Stimulated activated naive CD4-positive, alpha-beta T cell treated with Interleukin-2 at 50 U/mL for 16 hours (primary cell): ENCODE measurements at places on chromosomes 5 and 9.

DNA sequence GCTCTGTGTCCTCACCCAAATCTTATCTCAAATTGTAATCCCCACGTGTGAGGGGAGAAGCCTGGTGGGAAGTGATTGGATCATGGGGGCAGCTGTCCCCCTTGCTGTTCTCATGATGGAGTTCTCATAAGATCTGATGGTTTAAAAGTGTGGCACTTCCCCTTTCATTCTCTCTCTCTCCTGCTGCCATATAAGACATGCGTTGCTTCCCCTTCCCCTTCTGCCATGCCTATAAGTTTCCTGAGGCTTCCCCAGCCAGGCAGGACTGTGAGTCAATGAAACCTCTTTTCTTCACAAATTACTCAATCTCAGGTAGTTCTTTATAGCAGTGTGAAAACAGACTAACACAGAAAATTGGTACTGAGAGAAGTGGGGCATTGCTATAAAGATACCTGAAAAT lies 107.7 kb downstream of the DMAC1 start:
- DNase-seq = no peak

- no peak for DNase-seq
Observed at GRCh38 chr5:113061846-113062780, 85.5 kb downstream of the DCP2 start.

DNA sequence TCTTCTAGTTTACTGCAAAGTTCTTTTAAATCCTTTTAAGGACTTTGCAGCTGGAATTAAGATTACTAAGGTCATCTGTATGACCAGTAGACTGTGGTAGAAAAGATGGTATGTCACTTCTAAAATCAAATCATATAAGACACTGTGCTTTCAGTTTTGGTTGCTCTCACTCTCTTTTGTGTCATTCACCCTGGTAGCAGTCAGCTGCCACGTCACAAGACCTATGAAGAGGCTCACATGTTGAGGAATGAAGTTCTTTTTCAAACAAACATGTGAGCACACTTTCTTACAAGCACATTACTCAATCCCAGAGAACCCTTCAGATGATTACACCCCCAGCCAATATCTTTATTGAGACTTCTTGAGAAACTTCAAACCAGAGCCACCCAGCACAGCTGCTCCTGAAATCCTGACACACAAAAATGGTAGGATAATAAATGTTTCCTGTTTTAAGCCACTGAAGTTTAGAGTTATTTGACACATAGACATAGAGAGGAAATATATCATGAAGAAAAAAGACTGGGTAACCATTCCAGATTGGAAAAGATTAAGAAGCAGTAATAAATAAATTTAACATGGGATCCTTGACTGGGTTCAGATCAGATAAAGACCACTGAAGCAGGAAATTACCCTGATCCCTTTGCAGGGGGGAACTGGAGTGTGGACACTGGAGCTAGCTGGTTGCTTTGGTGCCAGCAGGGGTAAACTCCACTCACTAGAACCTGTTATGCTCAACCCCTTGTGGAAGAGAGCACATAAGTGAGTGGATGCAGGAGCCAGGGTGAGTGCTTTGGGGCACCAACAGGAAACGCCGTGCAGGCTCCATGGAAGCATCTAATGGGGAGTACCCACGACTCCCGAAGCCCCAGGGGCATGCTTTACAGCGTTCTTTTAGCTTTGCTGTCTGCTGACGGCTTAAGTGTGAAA lies 64.1 kb downstream of the SLCO4C1 start:
- DNase-seq = no peak

DNA sequence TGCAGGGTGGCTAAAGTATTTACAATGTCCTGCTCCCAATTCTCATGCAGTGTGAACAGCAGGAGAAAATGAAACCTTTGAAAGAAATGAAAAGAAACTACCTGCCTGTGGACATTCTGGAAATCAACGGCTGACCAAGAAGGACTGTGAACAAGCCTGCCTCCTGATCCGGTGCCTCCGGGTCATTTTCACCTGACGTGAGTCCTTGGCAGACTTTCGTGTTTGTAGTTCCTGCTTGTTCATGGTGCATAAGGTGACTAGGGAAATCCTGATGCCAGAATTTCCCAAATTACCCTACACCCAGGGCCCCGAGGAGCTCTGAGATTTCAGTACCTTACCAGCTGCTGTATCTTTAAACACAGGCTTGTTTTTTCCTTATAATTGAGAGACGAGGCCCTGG lies 317.5 kb downstream of the TLE1 start:
- no peak for DNase-seq

DNA sequence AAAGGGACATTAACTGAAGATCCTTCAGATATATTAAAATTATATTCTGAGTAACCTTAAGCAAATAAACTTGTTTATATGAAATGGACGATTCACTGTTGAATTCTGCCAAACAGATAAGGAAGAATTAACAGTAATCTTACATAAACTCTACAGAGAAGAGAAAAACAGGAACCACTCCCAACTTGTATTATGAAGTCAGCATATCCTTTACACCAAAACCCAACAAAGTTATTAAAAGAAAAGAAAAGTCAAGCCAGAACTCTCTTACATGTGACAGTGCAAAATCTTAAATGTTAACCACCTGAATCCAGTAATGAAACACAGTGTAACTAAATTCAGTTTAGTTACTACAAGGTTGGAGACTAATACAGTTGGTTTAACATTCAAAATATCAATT lies 185.8 kb downstream of the DEPDC1B start:
- no peak for DNase-seq

DNA sequence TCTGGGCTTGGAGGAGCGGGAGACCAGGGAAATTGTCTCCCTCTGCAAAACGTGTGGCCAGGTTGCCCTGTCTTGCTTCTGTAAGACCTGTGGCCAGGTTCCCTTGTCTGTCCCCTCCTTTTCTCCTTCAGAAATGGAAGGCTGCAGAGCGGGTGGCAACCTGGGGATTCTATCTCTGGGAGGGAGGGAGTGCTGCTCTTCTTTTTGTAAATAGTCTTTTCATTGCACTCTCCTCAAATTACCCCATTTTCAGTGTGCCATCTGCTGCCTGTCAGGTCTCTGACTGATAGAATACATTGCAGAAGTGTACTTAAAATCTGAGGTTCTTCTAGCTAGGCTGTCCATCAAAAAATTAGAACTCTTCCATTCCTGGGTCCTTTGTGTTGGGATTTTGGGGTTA lies 126.0 kb downstream of the GABRB2 start:
- DNase-seq = no peak

DNA sequence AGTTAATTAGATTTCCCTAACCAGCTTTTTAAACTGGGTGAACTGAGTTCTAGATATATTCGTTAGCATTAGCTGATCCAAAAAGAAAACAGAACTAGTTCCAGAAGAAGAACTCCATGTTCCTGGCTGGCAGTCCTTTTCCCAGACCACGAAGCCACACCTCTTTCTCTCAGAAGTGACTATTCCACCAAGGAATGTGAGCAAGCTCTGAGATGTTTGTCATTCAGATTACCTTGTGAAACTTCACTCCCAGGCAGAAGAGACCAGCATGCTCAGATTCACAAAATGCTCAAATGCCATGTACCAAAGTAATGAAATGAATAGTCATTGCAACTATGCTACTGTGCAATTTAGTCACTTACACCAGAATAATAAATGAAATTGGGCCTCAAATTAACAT lies 4.4 kb upstream of the SSBP2 start:
- no peak for DNase-seq

- DNase-seq = no peak
Observed at GRCh38 chr9:36584620-36585460, 12.1 kb downstream of the MELK start.

- no peak for DNase-seq
Observed at GRCh38 chr5:113524927-113525326, 11.4 kb downstream of the YTHDC2 start.

DNA sequence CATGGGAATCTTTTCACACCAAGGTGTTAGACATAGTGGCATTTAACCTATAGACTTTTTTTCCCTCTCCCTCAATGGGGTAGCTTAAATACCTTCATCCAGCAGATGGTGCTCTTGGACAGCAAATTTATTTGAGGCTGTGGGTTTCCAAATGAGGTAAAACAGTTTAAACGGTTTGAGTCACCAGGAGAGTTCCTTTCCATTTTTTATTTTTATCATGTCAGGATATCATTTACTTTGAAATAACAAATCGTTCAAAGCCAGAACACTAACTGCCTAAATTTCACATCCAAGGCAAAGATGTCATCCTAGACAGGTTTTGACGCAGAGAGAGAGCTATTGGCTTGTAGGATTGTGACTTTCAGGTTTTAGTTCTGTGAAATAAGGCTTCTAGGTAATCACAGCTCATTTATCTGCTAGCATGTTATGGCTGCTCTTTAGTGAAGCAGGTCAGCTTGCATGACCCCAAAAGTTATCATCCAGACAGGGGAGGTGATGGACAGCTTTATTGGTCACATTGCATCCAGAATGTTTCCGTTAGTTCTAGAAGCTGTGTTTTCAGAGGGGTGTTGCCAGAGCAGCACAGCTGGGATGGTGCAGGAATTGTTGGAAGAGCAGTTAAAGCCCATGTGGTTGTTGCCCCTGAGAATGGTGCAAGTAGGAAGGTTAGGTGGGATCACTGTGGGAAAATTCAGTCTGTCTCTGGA lies 69.8 kb downstream of the KDM4C start:
- no peak for DNase-seq

DNA sequence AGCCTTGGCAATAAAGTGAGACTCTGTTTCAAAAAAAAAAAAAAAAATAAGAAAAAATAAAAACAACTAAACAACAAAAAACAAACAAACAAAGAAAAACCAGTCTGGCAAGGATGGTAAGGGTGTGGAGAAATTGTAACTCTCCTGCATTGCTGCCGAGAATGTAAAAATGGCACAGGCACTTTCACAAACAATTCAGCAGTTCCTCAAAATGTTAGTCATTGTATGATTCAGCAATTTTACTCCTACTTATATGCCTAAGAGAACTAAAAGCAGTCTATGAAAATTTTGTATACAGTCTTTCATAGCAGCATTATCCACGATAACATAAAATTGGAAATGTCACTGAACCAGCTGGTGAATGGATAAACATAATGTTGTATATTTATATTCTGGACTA lies 280.4 kb downstream of the CDH9 start:
- no peak for DNase-seq

DNA sequence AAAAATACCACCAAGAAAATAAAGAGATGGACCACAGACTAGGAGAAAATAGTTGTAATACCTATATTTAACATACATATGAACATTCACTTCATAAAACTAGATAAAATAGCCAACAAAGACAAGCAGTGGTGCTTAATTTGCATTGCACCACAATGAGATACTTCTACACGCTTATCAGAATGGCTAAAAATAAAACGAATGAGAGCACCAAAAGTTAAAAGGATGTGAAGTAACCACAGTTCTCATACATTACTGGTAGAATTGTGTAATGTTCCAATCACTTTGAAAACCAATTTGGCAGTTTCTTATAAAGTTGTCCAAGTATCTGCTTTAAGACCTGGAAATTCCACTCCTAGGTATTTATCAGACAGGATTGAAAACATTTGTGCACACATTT lies 198.9 kb upstream of the SGCD start:
- DNase-seq = no peak

DNA sequence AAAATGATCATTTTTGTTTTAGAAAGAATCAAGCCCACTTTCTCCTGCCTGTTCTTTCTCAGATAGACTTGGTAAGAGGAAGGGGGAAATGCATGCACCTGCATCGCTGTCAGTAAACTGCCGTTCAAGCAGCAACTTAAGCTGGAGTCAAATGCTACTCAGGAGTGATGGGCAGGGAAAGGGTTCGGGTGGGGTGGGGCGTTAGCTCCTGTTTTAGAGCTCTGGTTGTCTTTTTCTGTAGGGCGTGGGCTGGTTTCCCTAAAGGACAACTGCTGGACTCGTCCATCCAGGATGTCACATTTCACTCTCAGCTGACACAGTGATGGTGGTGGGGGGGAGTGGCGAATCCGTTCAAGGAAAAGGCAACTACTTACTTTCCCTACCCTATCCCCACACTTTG lies 75.0 kb downstream of the NDFIP1 start:
- DNase-seq = no peak

- no peak for DNase-seq
Observed at GRCh38 chr5:81171769-81172168, 61.4 kb upstream of the CKMT2 start.

- no peak for DNase-seq
Observed at GRCh38 chr9:136002881-136003280, 41.7 kb upstream of the UBAC1 start.

GRCh38 chr5:93593476-93594131 lies 10.6 kb downstream of the NR2F1 start:
- DNase-seq = no peak
